ENCODE measurements at places on chromosomes 2 and 18.

DNA sequence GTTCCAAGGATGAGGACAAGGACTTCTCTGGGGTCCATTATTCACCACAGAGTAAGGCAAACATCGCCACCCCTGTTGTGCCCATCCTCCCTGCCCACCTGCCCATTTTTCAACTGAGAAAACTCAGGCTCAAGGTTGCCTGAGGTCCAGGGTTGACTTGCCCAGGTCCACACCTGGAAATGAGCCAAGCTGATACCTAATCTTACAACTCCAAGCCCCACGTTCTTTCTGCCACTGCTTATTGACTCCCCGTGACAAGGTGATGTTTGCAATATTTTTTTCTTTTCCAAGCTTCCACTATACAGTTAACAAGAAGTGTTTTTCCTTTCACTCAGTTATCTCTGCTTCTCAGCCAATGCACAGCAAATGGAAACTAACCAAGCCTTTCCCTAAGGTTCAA, 39.0 kb downstream of the RNF152 start:
- no peak for DNase-seq

- DNase-seq: no peak
Measured at GRCh38 chr2:205751569-205752031, 69.3 kb downstream of the NRP2 start.

- DNase-seq: no peak
Measured at GRCh38 chr18:13894531-13894930, 20.8 kb downstream of the MC2R start.

GRCh38 chr2:162090109-162090508, 16.1 kb upstream of the DPP4 start:
- DNase-seq: no peak

GRCh38 chr2:230671117-230671516, 41.5 kb upstream of the CAB39 start:
- DNase-seq: no peak
